NCI-H226 (cell line): ENCODE measurements at places on chromosomes 7 and 10.

- DNase-seq, result no peak
Measured at GRCh38 chr10:88119160-88119559, 255.7 kb downstream of the PTEN start.

DNA sequence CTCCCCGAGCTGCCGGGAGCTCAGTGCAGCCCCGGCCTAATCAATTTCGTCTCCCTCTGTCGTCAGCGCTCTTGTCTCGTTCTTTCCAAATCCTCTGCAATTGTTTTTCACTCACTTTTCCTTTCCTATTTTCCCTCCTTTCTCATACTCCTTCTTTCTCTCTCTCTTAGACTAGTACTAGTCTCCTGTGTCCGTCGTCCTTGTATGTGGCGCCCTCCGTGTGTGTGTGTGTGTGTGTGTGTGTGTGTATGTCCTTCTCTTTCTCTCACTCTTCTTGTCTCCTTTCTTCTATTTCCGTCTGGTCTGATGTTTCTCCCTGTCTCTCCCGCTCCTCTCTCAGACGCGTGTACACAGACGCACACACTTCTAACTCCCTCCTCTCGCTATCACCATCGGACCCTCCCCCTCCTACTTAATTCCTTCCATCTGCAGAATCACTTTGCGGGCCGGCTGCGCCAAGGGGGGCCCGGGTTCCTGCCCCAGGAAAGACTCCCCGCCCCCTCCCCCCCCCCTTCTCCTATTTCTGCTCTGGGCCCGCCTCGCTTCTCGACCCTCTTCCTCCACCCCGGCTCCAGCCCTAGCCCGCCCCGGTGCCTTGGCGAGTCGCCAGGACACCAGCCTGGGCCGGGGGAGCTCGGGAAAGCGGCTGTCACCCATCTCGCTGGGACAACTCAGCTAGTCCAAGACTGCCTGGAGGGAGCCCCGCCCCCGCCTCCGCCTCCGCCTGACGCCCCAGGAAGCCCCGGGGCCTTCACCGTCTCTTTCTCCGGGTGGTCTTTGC lies 743 bp upstream of the ZCCHC24 start:
- no peak for DNase-seq

DNA sequence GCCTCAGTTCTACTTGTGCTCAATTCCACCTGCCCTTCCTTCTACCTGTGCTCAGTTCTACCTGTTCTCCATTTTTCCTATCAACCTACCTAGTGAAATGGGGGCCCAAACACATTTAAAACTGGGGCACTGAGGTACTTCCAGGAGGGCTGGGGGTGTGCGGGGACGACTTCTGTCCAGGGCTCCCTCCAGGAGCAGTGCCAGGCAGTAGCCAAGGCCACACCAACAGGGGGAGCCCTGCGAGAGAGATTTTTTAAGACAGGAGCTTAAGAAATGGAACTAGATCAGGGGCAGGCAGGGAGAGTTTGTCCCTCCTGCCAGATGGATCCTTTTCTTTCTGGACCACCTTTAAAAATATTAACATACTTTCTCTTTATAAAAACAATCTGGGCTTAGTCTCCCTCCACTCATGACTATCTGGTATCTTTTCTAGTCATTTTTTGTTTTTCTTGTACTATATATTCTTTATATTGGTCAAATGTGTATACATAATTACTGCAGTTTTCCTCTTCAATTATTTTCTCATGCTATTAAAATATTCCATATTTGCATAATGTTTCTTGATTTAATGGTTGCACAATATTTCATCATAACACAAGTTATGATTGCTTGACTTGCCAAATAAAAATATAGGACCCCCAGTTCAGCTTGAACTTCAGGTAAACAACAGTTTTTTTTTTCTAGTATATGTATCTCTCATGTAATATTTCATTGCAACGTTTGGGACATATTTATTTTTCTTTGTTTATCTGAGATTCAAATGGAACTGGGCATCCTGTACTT lies 47.3 kb upstream of the INSYN2A start:
- no peak for DNase-seq

GRCh38 chr7:117047496-117047895 lies 94.2 kb downstream of the ST7 start:
- no peak for DNase-seq

- no peak for DNase-seq
Measured at GRCh38 chr7:128178611-128179010, 62.5 kb upstream of the LEP start.

DNA sequence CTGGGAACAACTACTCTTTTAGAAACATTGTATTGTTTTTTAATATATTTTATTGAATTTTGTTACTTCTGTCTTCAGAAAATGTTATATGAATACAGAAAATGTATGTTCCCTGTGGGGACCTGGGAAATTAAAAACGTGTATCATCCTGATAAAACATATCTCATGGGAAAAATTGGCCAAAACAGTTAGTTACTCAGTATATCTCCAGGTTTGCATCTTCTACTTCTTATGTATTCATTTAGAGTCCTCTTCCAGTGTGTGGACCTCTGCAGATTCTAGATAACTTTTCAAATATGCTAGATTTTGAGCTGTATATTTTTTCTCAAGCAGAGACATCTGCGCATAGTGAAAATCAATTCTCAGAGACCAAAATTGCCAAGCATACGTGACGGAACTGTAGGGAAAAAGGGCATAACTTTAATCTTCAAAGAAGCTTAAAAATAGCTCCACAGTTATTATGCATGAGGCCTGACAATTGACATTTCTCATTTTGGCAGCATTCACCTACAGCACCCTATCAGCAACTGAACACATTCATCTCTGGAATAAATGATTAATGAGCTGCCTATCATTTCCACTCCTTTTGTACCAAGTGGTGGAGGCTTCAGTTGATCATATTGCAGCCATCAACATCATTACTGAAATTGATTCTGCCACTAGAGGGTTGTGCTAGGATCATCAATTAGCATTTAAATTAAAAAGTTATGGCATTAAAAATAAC lies 26.4 kb upstream of the UMAD1 start:
- DNase-seq, result no peak

DNA sequence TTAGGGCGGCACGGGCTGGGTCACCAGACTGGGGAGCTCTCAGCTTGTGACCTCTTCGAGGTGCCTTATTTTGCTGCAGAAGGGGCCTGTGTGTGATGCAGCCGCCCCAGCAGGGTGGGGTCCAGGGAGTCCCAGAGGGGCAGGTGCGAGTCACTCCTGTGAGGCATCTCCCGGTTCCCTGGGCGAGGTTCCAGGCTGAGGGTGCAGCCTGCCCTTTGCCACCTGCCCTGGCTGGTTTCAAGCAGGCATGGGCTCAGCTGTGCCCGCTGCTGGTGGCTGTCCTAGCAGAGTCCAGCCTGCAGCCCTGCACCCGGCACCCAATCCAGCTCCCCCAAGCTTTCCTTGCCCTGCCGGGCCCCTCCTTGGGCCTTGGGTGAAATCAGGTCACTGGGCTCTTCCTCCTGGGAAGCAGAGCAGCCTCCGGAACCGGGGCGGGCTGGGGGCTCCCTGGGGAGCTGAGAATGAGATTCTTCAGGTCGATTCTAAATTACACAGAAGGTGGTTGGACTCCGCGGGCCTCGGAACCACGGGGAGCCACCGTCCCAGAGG lies 64.8 kb downstream of the PWWP2B start:
- no peak for DNase-seq

GRCh38 chr7:141495057-141495456 lies 56.2 kb upstream of the AGK start:
- DNase-seq, result no peak

DNA sequence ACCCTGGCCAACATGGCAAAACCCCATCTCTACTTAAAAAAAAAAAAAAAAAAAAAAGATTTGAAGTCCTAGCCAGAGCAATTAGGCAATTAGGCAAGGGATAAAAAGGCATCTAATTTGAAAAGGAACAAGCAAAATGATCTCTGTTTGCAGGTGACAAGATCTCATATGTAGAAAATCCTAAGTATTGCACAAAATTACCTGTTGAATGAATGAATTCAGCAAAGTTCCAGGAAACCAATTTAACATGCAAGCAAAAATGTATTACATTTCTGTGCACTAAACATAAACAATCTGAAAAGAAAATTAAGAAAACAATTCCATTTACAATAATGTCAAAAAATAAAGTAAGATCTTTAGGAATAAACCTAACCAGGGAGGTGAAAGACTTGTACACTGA lies 5.2 kb downstream of the PILRB start:
- DNase-seq, result no peak

DNA sequence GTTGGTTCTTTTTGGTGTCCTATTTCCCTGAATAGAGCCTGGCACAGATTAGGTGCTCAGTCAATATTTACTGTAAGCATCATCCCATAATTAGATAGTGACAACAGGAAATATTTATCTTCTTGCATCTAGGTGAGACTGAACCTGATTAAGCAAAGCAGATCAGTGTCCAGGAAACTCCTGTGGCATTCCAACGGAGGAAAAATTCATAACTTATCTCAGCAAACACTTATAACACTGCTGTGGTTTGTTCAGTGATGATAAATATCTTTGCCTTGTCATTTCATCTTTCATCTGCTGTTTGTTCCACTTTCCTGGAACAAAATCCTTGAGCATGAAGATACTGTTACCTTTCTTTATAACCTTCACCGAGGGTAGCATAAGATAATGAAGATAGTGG lies 1160.3 kb upstream of the AUTS2 start:
- peak; percentile 25 for DNase-seq

GRCh38 chr7:145644426-145645134 lies 472.0 kb upstream of the CNTNAP2 start:
- DNase-seq, result no peak

GRCh38 chr7:102122026-102122425 lies 164.6 kb upstream of the SH2B2 start:
- peak; percentile 18 for DNase-seq

DNA sequence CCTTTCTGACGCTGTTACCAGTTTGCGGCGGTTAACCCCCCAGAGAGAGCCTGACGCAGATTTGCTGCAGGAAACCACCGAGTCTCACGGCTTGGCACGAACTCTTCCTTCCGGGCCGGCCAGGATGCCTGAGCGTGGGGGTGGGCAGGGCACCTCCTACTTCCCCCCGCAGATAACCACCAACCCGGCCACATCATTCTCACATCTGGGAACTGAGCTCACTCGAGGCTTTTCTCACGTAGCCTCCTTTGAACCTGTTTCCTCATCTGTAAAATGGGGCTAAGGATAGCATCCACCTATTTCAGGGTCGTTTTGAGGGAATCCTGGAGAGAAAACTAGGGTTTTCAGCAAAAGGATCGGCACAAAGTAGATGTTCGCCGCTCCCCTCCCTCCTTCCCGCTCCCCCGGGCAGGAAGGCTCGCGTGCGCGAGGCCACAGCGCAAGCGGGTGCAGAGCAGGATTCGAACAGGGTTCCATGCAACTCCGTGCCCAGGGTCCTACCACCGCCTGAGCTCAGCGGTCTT lies 23.6 kb downstream of the DDIT4 start:
- DNase-seq, result peak; percentile 99

GRCh38 chr7:48280100-48280499 lies 108.8 kb downstream of the ABCA13 start:
- peak; percentile 36 for DNase-seq

DNA sequence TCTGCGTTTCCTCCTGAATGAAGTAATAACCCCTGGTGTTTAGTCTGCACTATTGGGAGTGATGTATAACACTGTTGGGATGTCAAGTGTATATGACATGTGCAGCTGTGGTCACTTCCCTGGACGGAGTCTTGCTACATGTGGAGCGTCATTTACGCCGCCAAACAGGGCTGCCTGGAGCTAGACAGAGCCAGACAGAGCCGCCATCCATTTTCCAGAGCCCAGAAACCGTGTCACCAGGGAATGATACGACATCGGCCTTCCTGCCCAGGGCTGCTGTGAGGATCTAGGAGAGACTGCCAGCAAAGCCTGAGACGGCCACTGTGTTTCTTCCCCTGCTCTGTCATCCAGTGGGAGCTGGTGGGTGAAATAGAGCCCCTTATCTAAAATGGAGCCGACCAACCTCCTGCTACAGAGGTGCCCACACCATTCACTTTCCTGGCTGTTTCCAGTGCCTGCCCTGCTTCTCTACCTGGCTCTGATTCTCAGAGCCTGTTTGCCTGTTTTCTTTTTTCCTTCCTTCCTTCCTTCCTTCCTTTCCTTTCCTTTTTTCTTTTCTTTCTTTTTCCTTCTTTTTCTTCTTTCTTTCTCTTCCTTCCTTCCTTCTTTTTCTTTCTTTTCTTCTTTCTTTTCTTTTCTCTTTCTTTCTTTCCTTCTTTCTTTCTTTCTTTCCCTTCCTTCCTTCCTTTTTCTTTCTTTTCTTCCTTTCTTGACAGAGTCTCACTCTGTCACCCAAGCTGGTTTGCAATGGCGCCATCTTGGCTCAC lies 13.3 kb upstream of the FGFR2 start:
- no peak for DNase-seq

- peak; percentile 6 for DNase-seq
Measured at GRCh38 chr7:70405241-70405640, 726.7 kb upstream of the GALNT17 start.

- DNase-seq, result no peak
Measured at GRCh38 chr10:108169846-108170245, 1005.3 kb upstream of the SORCS1 start.

GRCh38 chr7:24821045-24821753 lies 63.9 kb upstream of the GSDME start:
- peak; percentile 100 for DNase-seq

GRCh38 chr10:7605565-7606295 lies 61.0 kb downstream of the ITIH5 start:
- peak; percentile 19 for DNase-seq

- DNase-seq, result no peak
Measured at GRCh38 chr7:34308595-34308994, 349.4 kb upstream of the NPSR1 start.

- no peak for DNase-seq
Measured at GRCh38 chr10:18557960-18558359, 93.4 kb downstream of the NSUN6 start.

- DNase-seq, result no peak
Measured at GRCh38 chr7:156017916-156018700, 205.8 kb upstream of the SHH start.

DNA sequence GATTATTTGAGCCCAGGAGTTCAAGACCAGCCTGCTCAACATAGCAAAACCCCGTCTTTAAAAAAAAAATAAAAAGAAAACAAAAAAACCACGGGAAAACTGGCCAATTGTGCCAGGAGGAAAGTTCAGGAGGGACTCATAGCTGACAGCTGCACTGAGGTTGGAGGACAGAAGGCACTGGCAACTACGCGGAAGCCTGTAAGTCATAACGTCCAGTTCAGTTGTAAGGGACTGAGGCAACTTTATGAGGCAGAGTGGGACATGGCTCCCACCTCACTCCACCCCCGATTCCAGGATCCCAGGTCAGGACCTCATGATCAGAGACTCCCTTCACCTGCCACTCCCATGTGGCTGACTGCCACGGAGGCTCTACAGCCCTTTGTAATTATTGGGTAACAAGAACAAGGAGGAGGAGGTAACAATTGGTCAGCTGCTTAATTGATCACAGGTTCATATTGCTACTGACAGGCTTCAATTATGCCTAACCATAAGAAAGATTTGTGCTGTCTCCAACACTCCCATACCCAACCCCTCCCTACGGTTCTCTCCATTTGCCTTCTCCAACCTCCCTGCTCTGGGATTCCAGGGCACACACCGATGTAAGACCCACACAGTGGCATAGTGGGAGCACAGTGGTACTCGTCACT lies 1.9 kb upstream of the CCL24 start:
- DNase-seq, result no peak

GRCh38 chr7:129949292-129950133 lies 3.2 kb downstream of the UBE2H start:
- peak; percentile 61 for DNase-seq
